Left renal pelvis (tissue), 4 donors: ENCODE measurements at places on chromosomes 3 and 15. TPM values are rescaled to one million over a fixed set of nuclear protein-coding genes. Genes with fewer than 3 reads are reported as not detected.

- DNase-seq, result no peak
These were observed 300.3 kb downstream of the ZBTB20 start for GRCh38 chr3:114846779-114847178.

GRCh38 chr3:138332472-138333073 is 2.9 kb upstream of the NME9 start:
- no peak for DNase-seq

GRCh38 chr3:44159696-44160300 is 81.9 kb upstream of the TOPAZ1 start:
- DNase-seq, result no peak

The DMXL2 gene
- 61.0 TPM for polyA plus RNA-seq

The DNAH12 gene
- 0.70 TPM for polyA plus RNA-seq
